ENCODE measurements at places on chromosomes 7 and 10.

DNA sequence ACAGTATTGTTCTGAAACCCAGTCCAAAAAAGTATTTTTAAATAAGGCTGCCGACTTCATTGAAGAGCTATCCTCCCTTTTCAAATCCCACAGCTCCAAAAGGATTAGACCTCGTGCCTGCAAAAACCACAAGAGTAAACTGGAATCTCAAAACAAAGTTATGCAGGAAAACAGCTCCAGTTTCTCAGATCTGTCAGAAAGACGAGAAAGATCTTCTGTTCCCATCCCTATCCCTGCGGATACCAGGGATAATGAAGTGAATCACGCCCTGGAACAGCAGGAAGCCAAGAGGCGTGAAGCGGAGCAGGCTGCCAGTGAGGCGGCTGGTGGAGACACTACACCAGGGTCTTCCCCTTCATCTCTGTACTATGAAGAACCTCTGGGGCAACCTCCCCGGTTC, 12.6 kb downstream of the MYPN start:
- DNase-seq: no peak

GRCh38 chr10:62631241-62631640, 173.3 kb upstream of the ADO start:
- DNase-seq: no peak

- no peak for DNase-seq
Observed at GRCh38 chr7:123995617-123996326, 37.1 kb downstream of the TMEM229A start.

- DNase-seq: no peak
Observed at GRCh38 chr7:112940314-112940732, 146.3 kb downstream of the GPR85 start.

- DNase-seq: no peak
Observed at GRCh38 chr7:117666031-117666430, 186.2 kb downstream of the CFTR start.

DNA sequence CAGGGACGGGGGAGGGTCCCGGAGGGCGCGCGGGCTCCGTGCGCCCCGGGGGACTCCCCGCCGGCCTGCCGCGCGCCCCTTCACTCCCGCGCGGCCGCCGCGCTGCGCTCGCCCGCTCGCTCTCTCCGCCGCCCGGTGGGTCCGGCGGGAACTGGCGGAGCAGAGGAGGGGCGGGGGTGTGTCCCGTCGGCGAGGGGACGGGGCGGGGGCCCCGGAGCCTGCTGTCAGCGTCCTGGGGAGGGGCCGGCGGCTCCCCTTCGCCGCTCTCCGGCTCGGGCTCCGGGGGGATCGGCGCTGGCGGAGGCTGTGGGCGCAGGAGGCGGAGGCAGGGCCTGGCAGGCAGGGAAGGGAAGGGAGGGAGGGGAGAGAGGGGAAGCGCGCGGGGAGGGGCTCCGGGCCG, at the start of gene SH3PXD2A:
SH3PXD2A (minus strand) TSS at position 153 of the 400 bp plus-strand sequence. CDS start 310 bp downstream, outside the sequence.
- no peak for DNase-seq

GRCh38 chr10:67662415-67662814, 33.6 kb downstream of the CTNNA3 start:
- DNase-seq: no peak

GRCh38 chr10:19970717-19971116, 154.5 kb downstream of the PLXDC2 start:
- DNase-seq: no peak
